Activated naive CD8-positive, alpha-beta T cell treated with anti-CD3 and anti-CD28 coated beads, Interleukin-2, amount 10 ng/mL, durations not matched to agents 7 days and 5 days (primary cell): ENCODE measurements at places on chromosomes 12 and 14. TPM values are rescaled to one million over a fixed set of nuclear protein-coding genes. Genes with fewer than 3 reads are reported as not detected.

Gene LRTM2
- total RNA-seq: not detected

Gene AICDA
- not detected for total RNA-seq

Gene TAS2R10
- total RNA-seq: 0.58 TPM

Gene AGAP2
- total RNA-seq: 68.3 TPM

GRCh38 chr12:113230315-113231234 is 9.3 kb downstream of the TPCN1 start:
- H3K4me3 ChIP-seq: peak overlapping the region; percentile 59
- H3K4me1 ChIP-seq: peaks cover 43% of the 10 kb centered on the region
- H3K36me3 ChIP-seq: peaks cover 38% of the 10 kb centered on the region

DNA sequence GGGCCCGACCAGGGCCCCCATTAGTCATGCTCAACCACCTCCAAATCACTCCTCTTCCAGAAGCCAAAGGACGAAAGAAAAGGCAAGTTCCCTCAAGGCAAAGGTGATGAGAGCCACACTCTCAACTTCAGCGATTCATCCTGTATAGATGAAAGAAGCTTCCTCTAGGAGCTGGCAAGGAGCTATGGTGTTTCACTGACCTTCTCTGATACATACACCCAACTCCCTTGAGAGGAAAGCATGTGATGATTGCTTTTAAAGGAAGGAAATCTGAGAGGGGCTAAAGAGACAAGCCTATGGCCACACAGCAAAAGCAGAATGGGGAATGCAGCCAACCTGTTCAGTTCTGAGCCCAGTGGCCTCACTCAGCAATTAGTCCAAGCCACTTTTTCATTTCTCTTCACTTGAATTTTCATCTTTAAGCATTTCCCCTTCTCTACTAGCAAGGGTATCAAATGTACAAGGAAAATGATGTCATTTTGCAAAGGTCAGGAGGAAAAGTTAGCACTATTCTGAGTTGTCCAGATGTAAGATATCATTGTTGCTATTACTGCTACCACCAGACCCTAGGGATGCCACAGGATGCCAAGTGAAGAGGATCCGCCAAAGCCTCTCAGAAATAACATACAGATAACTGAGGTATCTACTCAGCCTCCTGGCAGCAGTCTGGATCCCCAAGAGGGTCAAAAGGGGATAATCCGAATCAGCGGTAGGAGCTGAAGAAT is 82.5 kb downstream of the MAP3K9 start:
- H3K36me3 ChIP-seq: peaks cover 2% of the 10 kb centered on the region
- no peak overlapping the region for H3K4me3 ChIP-seq
- no peaks in the 10 kb centered on the region for H3K27me3 ChIP-seq
- DNase-seq: no peak

DNA sequence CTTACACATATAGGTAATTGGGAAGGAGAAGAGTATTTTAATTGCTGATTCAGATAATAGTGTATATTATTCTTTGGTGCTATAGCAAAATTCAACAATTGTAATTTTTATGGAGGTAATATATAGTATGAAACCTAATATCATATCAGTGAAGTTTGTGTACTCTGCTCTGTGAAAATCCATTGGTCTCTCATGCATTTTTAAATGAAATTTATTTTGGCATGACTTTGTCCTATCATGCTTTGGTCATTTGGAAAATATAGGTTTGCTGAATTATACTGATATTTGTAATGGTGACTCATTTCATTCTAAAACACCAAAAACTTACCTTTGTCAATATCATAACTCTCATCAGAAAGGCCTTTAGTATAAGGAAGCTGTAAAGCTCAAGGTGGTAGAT is 962.0 kb upstream of the NOVA1 start:
- H3K27ac ChIP-seq: no peak overlapping the region
- DNase-seq: no peak
- no peaks in the 10 kb centered on the region for H3K36me3 ChIP-seq
- no peak overlapping the region for H3K4me3 ChIP-seq
- H3K4me1 ChIP-seq: no peaks in the 10 kb centered on the region
- no peaks in the 10 kb centered on the region for H3K27me3 ChIP-seq

GRCh38 chr12:55847603-55848291 is 5.0 kb upstream of the MMP19 start:
- no peak for DNase-seq
- H3K4me1 ChIP-seq: peaks cover 9% of the 10 kb centered on the region
- H3K27ac ChIP-seq: no peak overlapping the region
- H3K36me3 ChIP-seq: no peaks in the 10 kb centered on the region
- no peak overlapping the region for H3K4me3 ChIP-seq

DNA sequence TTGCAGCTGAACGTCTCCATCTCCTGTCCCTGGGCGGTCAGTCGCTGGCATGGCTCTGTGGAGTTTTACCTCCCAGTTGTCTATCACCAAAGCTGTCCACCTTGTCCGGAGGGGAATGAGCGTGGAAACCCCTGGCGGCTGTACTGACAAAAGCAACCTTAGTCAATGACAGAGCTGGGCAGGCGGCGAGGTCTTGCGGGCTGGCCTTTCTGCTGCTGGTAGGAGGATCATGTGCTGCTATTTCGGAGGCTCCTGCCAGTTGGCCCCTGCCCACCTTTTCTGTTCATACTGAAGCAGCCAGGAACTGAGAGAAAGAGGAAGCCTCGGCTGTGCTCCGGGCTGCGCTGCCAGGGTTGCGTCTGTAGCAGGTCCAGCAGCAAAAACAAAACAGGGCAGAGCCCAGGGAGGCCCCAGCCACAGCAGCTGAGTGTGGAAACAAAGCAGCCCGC is 57.7 kb downstream of the HMGA2 start:
- H3K36me3 ChIP-seq: no peaks in the 10 kb centered on the region
- H3K27ac ChIP-seq: no peak overlapping the region
- peaks cover 51% of the 10 kb centered on the region for H3K27me3 ChIP-seq
- H3K4me3 ChIP-seq: no peak overlapping the region

DNA sequence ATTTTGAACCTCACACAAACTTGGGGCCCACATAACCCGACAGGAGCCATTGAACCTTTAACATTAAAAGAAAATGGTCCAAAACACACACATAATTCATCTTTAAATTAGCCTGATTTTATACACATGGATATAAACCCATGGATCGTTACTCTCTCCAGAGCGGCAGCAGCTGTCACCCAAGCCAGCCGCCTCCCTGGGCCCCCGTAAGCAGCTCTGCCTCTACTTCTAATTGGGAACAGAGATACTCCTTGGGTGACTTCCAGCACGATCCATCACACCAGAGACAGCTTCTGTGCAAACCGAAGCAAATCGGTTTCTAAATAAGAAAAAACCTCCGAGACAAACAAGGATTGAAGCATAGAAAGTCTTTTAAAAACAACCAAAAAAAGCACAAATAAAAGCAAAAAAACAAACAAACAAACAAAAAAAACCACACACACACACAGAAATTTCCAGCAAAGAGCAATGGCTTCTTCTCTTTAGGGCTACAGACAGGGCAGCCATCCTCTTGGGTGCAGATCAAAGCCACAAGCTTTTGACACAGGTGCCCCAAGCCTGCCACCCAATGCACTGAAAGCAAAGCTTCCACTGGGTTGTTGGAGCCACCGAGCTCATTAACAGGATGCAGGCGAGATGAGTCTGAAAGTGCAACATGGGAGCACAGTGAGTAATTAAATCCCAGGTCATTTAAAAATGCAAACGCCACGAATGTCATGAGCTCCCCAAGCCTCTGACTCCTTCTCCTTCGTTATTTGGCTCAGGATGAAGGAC is 156.9 kb downstream of the DPF3 start:
- no peak for DNase-seq
- no peak overlapping the region for H3K4me3 ChIP-seq

GRCh38 chr12:26869908-26870459 is 37.0 kb upstream of the ITPR2 start:
- no peak overlapping the region for H3K4me3 ChIP-seq
- H3K27ac ChIP-seq: no peak overlapping the region
- peaks cover 2% of the 10 kb centered on the region for H3K36me3 ChIP-seq
- H3K27me3 ChIP-seq: peaks cover 6% of the 10 kb centered on the region
- DNase-seq: no peak

- H3K36me3 ChIP-seq: no peaks in the 10 kb centered on the region
- no peak overlapping the region for H3K4me3 ChIP-seq
- H3K27me3 ChIP-seq: peaks cover 6% of the 10 kb centered on the region
Measured at GRCh38 chr12:19039515-19039914, 90.0 kb upstream of the PLEKHA5 start.
